Activated CD8-positive, alpha-beta memory T cell treated with anti-CD3 and anti-CD28 coated beads for 1 hour (primary cell): ENCODE measurements at places on chromosomes 12 and 14.
A peak's percentile ranks its signal among the peaks of the same experiment; 100 is the strongest.

- DNase-seq: no peak
Observed at GRCh38 chr12:23618718-23619117, 330.8 kb downstream of the SOX5 start.

DNA sequence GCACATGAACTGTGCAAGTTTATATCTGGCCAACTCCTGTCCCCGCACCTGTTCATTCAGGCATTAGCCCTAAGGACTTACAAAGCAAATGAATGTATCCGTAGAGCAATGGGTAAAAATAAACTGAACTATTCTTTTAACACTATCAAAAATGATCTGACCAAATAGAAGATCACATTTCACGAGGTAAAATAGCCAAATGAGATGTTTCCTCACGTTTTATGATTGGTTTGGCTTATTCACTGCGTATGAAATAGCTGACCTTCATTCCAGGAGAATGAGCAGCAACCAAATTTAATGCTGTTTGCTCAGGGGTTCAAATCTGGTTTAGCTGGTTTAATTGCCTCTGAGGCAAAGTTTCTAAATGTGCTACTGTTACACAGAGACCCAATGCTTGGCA is 216.0 kb upstream of the EEA1 start:
- no peak for DNase-seq

GRCh38 chr12:82663893-82664292 is 22.8 kb upstream of the TMTC2 start:
- DNase-seq: no peak

GRCh38 chr12:71948390-71948789 is 9.7 kb downstream of the TPH2 start:
- no peak for DNase-seq

DNA sequence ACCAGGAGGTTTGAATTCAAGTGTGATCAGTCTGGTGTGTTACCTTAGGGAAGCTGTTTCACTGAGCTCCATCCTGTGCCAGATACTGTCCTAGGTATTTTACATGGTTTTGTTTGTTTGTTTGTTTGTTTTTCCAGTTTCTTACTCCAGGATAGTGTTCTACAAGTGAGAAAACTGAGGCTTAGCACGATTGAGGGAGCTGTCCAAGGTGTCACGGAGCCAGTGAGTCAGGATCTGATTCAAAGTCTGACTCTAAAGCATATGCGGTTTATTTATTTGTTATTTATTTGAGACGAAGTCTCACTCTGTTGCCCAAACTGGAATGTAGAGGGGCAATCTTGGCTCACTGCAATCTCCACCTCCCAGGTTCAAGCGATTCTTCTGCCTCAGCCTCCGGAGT is 79.7 kb upstream of the GNG2 start:
- no peak for DNase-seq

- no peak for DNase-seq
Observed at GRCh38 chr14:75281654-75282019, 3.0 kb downstream of the FOS start.

GRCh38 chr12:42612231-42612613 is 22.7 kb upstream of the PRICKLE1 start:
- no peak for DNase-seq

GRCh38 chr12:50546441-50547318 is 41.9 kb downstream of the DIP2B start:
- DNase-seq: no peak

DNA sequence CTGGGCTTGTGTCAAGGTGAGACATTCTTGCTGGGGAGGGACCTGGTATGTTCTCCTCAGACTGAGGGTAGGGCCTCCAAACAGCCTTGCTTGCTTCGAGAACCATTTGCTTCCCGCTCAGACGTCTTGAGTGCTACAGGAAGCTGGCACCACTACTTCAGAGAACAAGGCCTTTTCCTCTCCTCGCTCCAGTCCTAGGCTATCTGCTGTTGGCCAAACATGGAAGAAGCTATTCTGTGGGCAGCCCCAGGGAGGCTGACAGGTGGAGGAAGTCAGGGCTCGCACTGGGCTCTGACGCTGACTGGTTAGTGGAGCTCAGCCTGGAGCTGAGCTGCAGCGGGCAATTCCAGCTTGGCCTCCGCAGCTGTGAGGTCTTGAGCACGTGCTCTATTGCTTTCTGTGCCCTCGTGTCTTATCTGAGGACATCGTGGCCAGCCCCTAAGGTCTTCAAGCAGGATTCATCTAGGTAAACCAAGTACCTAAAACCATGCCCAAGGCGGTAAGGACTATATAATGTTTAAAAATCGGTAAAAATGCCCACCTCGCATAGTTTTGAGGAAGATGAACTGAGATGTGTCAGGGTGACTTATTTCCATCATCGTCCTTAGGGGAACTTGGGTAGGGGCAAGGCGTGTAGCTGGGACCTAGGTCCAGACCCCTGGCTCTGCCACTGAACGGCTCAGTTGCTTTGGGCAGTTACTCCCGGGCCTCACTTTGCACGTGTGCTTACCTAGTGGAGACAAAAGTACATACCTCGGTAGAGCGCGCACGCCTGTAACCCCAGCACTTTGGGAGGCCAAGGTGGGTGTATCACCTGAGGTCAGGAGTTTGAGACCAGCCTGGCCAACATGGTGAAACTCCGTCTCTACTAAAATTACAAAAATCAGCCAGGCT is 4.3 kb downstream of the GAPDH start:
- DNase-seq: no peak

DNA sequence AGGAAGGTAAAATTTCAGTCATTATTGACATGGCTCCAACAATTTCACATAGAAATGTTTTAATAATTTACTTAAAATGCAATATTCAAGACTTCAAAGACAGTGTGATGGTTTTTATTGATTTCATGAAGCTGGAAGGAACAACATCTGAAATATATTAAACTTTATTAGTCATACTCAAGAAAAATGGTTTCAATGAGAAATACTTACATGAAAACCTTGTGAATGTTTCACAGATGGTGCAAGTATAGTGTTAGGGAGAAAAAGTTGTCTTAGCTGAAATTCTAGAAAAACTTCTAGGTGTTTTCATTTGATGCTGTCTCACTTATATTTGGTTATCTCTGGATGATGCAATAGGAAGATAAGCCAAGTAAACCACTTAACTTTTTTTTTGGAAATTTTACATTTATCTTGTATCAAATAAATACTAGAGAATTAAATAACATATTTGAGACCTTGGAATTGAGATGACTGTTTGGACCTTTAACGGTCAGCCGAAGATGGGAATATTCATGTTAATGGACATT is 65.5 kb downstream of the PELI2 start:
- no peak for DNase-seq

DNA sequence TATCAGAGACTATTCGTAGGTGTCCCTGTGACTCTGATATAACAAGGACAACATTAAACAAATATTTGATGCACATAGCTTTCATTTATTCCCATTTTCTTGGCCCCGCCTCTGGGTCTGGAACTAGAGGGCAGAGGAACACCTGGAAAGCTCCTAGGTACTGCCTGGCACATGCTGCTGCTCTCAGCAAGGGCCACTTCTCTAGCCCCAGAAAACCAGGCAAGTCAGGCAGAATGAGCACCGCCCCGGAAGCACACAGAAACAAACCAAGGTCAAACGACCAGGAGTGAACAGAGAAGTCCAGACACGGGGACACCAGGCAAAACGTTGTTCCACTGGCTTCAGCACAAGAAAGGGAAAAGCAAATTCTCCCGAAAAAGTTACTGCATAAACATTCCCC is 76.1 kb downstream of the TTC7B start:
- DNase-seq: no peak

- peak; percentile 37 for DNase-seq
Observed at GRCh38 chr12:110100315-110100970, 23.7 kb upstream of the IFT81 start.

DNA sequence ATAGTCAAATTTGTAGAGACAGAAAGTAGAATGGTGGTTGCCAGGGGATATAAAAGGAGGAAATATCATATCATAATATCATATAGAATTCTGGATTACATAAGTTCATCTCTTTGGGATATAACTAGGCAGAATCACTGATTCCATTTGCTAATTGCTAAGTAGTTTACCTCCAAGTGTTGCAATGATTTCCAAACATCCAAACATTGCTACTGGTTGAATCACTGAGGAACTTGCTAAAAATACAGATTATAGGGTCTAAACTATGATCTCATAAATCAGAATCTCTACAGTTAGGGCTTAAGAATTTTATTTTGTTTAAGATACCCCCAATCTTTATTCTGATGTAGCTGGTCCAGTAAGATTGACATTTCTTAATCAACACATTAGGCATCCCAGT is 16.1 kb upstream of the TAS2R42 start:
- no peak for DNase-seq

DNA sequence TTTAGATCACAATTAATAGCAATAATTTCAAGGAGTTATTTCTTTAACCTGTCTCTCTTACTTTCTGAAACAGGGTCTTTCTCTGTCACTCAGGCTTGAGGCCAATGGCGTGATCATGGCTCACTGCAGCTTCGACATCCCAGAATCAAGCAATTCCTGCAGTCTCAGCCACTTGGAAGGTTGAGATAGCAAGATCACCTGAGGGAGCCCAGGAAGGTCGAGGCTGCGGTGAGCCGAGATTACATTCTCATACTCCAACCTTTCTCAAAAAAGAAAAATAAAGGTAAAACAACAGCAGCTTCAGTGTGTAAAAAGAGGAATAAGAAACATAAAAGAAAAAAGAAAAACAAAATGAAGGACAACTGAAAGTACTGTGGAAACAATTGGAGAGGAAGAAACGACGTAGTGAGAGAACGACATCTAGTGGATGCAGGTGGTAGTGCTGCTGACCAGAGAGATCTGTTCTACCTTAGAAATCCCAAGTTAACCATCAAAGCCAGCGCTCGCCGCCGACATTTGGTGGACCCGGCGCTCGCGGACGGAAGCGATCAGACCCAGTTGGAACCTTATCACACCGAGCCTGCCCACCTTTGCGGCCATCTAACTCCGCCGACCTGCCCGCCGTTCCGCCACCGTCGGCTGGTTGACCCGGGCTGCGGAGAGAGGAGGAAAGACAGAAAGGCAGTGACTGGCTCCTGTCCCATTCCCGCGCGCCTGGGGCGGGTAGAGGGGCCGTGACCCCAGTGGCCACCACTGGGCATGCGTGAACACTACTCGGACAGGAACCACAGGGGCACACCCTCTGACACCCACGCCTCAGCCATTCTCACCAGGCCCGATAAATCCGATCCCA is 196.1 kb downstream of the ALG10 start:
- peak; percentile 38 for DNase-seq

GRCh38 chr12:95796225-95796981 is 5.8 kb upstream of the NTN4 start:
- DNase-seq: no peak

GRCh38 chr12:66589095-66589494 is 89.8 kb downstream of the GRIP1 start:
- no peak for DNase-seq

DNA sequence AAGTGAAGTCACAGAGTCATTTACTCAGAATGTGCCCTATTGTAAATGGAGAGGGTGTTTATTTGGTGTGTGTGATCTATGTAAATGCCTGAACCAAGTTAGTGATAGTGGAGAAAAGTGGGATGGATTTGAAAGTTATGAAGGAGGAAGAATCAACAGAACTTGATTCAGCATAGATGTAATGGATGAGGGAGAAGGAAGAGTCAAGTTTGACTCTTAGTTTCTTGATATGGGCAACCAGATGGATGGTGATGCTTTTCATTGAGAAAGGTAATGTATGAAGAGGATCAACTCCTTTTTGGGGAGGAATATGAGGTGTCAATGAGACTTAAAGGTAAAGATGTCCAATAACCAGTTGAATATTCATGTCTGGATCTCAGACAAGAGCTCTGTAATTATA is 6.7 kb upstream of the MON2 start:
- no peak for DNase-seq

- no peak for DNase-seq
Observed at GRCh38 chr14:51224551-51224950, 15.5 kb upstream of the TMX1 start.

DNA sequence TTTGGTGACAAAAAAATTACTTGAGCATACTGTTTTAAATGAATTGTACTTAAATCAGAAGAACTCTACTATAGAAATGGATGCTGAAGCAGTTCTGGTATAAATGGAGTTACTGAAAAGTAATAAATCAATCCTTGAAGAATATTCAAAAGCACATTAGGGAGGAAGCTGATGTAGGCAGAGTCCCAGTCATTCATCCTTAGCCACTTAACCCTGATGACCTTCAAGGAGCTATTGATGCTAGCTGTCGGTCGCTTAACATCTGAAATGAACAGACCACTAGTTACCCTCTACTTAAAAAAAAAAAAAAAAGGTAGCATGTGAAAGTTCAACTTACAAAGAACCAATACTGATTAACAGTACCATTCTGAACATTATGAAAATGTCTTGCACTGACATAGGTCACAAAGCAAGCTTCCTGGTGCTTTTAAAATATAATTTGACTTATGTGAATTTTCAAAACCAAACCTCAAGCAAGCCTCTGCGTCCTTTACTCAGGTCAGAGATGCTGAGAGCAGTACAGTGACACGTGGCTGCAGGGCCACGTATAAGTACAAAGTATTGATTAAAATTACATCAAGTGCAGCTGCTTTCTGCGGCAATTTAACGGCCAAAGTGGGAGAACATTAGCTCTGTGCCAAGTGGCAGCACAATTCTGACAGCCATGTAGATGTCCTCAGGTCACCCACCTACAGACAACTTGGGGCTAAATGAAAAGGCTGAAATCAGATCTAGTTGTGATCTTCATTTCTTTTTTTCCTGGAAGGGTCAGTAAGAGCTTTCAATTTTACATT is 18.1 kb downstream of the PPM1H start:
- DNase-seq: no peak

DNA sequence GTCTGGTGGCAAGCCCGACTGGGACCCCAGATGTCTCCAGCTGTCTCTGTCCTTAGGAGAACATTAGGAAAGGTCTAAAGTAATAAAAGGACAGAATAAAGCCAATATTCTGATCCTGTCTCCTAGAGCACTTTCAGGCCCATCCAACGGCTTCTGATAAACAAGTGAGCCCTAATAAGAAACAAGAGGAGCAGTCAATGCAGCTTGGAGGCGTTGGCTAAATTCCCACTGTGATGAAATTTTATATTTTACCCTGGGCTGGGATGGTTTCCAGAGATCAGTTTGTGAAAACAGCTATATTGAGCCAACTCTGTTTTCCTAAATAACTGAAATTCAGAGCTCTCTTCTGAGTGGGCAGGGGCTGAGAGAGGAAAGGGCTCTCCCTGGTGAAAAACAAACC is 55.5 kb upstream of the SRRM4 start:
- no peak for DNase-seq

DNA sequence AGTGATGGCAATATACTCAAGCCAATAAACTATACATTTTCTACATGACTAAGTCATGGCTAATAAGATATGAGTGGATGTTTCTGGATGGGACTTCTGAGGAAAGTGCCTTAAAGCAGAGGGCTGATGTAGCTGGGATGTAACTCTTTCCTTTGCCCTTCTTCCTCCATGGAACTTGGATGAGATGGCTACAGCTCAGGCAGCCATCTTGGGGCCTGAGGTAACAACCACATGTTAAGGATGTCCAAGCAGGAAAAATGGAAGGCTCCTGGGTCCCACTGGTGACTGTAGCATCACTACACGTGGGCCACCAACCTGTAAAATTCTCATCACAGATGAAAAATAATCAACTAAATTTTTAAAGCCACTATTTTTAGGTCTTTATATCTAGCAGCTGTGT is 54.4 kb upstream of the GRIP1 start:
- no peak for DNase-seq
